ENCODE measurements at places on chromosomes 12 and 14.
A peak's percentile ranks its signal among the peaks of the same experiment; 100 is the strongest.

- no peak for DNase-seq
Observed at GRCh38 chr14:104975481-104976197, 2.5 kb downstream of the AHNAK2 start.

DNA sequence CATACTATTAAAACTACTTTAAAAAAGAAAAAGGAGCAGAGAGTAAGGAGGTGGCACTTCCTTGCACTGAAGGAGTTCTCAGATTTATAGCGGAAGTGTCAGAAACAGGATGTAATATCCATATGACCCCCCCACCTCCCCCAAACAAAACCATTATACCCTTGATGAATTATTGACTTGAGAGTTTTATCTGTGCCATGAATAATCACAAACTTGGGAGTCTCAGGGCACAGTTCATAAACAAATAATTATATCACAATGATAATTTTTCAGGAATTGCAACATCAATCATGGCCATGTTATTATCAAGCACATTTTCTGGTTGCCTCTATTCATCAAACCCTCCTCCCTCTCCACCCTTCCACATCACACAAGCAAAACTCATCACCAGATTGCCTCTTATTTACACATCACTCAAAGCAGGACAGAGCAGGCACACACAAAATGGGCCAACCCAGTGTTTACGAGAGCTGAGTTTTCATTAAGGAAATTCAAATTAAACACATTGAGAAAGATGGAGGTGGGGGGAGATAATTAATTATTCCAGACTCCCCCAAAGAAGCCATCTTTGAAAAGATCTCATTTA, 141.4 kb downstream of the EGLN3 start:
- peak; percentile 4 for DNase-seq

DNA sequence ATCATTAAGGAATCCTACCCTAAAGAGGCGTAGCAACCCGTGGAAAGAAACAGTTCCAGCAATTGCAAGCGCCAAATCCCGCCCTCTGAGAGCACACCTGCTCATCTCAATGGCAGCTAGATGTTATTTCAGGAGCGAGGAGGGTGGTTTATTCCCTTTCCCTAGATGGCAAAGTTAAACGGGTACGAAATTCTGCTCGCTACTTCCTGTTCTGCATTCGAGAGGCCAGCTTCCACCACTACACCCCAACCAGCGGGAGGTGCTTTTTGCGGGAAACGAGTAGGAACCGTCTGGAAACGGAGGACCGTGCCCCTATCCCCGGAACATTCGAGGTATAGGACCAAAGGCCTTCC, 536 bp downstream of the VPS29 start:
- no peak for DNase-seq

DNA sequence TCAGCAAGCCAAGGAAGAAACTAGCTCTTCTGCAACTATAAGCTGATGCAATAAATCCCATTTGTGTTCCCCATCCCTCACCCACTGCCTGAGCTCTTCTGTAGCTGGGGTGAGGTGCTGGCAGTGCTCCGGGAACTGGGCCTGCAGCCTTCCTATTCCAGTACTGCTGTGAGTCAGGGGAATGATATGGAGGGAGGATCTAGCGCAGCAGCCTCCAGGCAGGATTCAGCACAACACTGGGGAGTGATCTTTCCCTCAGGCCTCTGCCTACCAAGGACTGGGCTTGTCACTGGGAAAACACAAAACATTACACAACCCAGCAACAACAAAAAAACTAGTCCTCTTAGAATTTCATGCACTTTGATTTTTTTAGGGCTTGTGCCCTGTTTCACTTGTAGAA, 58.7 kb downstream of the ST8SIA1 start:
- DNase-seq: no peak

- no peak for DNase-seq
Observed at GRCh38 chr14:61191733-61192132, 89.4 kb downstream of the TMEM30B start.

- DNase-seq: peak; percentile 49
Observed at GRCh38 chr14:87049950-87050349, 943.0 kb downstream of the GALC start.

GRCh38 chr12:254912-255311, 7.7 kb downstream of the SLC6A13 start:
- no peak for DNase-seq

DNA sequence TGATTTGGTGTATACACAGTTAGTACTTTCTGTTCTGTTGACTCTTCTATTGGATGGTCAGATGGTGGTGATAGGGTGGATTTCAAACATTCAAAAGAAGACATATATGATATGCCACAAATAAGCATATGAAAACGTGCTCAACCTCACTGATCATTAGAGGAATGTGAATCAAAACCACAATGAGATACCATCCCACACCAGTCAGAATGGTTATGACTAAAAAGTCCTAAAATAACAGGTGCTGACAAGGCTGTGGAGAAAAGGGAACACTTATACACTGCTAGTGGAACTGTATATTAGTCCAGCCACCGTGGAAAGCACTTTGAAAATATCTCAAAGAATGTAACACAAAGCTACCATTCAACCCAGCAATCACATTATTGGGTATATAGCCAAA, 425.5 kb downstream of the C12orf50 start:
- no peak for DNase-seq

- no peak for DNase-seq
Observed at GRCh38 chr14:54025661-54026060, 69.0 kb upstream of the BMP4 start.

- DNase-seq: no peak
Observed at GRCh38 chr12:112322441-112322840, 59.8 kb downstream of the HECTD4 start.

DNA sequence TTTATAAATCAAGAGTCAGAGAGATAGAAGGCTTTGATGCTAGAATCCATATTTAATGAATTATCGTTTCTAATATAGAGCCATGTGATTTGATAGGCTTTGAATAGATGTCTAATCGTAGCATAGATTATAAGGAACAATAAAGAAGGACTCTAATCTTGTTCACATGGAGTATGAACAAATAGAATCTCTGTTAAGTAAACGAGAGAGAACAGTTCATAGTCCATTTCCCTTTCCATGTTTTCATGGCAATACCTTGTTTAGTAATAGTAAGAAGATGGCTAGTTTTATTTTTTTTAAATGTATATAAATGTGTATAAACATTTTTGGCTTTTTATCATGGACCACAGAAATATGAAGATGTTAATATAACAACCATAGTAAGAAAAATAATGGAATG, 32.3 kb upstream of the RAD51AP1 start:
- no peak for DNase-seq

DNA sequence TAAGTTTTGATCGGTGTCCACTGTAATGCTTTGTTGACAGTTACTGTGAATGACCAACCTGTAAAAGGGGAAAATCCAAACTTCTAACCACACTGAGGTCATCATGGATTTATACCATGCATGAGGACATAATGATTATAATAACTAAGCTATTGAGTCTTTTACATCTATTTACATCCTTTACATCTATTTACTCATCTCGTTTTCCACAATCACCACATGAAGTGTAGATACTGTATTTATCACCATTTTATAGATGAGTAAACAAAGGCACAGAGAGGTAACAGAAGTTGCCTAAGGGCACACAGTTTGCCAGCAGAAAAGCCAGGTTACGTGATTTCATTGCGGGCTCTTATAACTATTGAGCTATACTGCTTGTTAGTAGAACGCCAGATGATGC, 27.9 kb upstream of the EID3 start:
- DNase-seq: no peak

- no peak for DNase-seq
Observed at GRCh38 chr12:122161682-122162081, 12.3 kb downstream of the IL31 start.

- no peak for DNase-seq
Observed at GRCh38 chr12:52524898-52525591, 4.9 kb upstream of the KRT5 start.

- DNase-seq: no peak
Observed at GRCh38 chr14:101360054-101360911, 201.0 kb upstream of the DIO3 start.

GRCh38 chr14:36518031-36518585, 1.9 kb downstream of the NKX2-1 start:
- no peak for DNase-seq

DNA sequence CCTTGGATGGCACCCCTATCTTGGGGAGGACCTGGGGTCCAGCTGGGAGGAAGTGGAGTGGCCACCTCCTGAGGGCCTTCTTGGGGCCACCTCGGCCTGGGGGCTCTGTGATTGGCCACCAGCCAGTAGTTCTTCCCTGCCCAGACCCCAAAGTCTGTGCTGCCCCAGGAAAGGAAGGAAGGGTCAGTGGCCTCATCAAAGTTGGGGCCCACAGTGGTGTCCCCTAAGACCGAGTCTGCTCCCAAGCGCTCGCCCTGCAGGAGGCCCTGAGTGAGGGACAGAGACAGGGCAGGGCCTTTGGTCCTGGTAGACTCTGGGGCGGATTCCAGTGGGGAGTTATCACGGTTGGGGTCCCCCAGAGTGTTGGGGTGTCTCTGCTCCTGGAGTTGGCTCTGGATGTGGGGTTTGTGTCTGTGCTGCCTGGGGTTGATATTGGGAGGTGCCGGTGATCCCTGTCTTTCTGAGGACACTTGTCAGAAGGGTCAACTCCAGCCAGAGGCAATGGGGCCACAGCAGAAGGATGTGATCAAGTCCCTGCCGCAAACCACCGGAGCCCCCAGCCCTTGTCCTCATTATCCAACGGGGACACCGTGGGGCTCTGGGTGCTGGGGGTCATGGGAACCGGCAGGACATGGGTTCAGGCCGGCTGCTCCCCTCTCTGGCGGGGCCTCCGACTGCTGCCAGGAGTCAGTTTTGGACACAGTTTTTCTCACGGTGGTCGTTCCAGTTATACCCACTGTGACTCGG, 364.3 kb downstream of the TMEM121 start:
- DNase-seq: no peak

DNA sequence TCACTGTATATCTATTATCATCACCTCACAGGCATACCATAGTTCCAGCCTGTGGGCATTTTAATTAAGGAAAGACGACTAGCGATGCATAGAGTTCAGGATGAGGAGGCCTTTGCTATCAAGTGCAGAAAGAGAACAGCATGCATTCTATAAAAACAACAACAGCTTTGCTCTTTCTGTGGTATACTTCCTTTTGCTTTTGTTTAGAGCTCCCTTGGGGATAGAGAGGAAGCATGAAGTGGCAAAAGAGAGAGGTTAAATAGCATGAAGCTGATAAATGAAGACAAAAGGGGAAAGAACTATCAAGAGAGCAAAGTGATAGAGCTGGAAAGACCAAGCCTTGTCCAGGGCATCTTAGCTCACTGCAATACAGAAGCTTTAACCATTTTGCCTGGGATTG, 23.5 kb downstream of the IFNG-AS1 start:
- DNase-seq: peak; percentile 34

- DNase-seq: peak; percentile 85
Observed at GRCh38 chr12:120904197-120904773, at the start of gene SPPL3. Gene SPPL3 (minus strand): TSS chr12:120904358. CDS start chr12:120903867, 491 bp downstream.

DNA sequence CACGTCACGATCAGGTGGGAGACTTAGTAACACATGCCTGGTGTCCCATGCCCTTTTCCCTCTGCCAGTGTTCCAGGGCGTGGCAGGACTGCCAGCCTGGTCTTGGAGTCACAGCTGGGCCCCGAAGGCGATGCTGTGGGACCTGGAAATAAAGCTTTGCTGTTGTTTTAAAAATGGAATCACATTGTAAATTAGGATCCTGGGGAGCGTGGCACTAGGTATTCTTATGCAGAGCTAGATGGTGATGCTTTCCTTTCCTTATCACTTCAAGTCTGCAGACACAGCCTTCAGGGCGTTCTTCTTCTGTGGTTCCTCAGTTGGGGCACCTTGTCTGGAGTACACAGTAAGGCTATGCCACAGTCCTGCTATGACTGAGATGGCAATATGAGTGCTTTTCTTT, 64.6 kb downstream of the BICD1 start:
- DNase-seq: no peak

GRCh38 chr12:66244446-66244845, 55.4 kb downstream of the IRAK3 start:
- no peak for DNase-seq

GRCh38 chr12:92503029-92503931, 199.5 kb upstream of the PLEKHG7 start:
- no peak for DNase-seq

DNA sequence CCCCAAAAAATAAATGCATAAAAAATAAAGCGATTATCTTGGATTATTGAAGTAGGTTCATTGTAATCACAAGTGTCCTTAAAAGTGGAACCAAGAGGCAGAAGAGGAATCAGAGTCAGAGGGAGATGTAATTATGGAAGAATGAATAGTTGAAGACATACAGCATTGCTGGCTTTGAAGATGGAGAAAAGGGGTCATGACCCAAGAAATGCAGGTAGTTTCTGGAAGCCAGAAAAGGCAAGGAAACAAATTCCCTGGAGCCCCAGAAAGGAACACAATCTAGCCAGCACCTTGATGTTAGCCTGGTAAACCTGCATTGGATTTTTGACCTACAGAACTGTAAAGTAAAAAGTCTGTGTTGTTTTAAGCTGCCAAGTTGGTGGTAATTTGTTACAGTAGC, 57.5 kb upstream of the PTGR2 start:
- no peak for DNase-seq

- no peak for DNase-seq
Observed at GRCh38 chr12:69000540-69001243, 67.7 kb upstream of the CPM start.

DNA sequence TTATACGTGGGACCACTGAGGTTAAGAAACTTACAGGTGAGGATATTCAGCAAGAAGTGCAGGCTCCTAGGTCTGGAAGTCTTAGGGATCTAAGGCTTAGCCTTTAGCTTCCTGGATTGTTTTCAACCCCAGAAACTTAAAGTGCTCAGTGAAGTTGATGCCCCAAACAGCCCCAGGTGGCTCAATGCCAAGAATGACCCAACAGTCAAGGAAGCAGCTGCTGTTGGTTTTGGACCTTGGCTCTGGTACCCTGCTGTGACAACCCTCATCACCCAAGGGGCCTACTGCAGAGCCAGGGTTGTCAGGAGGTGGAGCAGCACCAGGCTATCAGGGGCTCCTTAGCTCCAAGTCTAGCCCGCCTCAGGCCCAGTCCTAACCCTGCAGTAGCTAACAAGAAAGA, 36.8 kb downstream of the VDR start:
- no peak for DNase-seq

DNA sequence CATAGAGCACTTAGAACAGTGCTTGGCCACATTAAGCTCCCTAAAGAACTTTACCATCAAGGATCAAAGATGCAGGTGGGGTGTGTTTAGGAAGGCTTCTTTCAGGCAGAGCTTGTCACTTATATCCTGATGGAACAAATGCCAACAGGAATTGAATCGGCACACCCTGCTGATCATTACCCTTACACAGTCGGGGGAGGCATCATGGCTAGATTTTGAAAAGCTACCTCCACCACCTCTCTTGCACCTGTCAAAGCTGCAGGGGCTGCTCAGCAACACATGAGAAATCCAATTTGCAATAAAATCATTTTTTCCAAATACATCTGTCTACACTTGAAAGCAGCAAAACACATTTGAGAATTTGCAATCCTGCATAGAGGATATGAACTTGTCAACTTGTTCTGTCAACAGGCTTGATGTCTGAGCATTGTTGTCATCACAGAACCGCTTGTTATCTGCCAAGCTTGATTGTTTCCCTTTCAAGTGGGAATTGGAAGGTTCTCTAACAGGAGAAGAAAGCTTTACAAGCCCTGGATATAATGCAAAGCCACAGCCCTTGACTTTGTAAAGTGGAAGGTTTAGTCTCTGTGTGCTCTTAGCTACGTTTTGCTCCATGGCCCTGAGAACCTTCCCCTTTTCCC, 24.6 kb upstream of the TRIM9 start:
- no peak for DNase-seq
